ENCODE measurements at places on chromosomes 2 and 18.

- no peak for DNase-seq
Observed at GRCh38 chr2:11239666-11240462, 84.6 kb downstream of the SLC66A3 start.

GRCh38 chr2:85537600-85538506 lies 1.1 kb upstream of the MAT2A start:
- DNase-seq = peak; percentile 41

GRCh38 chr18:23529604-23530003 lies 26.3 kb downstream of the RMC1 start:
- no peak for DNase-seq

GRCh38 chr2:206693399-206694137 lies 24.6 kb downstream of the DYTN start:
- peak; percentile 4 for DNase-seq

DNA sequence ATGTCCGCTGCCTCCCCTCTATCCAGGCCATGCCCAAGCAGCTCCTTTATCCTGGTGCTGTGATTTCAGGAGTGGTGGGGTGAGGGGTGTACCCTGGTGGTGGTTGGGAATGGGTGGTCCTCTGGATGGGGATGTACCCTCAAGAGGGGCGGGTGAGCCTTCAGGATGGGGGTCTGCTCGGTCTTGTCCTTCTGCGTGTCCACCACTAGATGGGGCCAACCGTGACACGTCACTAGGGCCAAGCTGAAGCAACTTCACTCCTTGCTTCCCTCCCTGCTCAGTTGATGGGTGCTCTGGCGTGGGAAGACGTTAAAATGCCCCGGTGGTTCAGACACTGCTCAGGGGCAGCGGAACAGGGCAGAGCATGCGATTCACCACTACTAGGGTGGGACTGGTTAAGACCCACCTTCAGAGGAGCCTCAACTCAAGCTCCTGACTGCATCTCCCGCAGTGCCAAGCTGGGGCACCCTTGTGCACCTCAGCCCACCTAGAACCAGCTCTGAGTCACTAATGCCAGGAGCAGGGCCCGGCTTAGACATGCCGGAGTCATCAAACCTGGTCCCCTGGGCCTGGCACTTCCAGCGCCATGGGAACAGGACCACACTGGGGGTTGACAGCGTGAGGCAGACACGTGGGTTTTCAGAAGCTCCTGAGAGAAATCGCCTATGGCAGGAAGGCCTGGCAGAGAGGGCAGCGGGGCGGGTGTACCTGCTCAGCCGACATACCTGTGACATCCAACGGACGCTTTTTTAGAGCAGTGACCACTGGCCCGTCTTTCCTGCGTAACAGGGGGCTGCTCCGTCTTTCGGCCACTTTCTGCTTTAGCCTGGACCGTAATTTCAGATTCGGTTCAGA lies 256.7 kb downstream of the HDAC4 start:
- DNase-seq = no peak

- DNase-seq = no peak
Observed at GRCh38 chr2:168613551-168613950, 157.5 kb downstream of the CERS6 start.

DNA sequence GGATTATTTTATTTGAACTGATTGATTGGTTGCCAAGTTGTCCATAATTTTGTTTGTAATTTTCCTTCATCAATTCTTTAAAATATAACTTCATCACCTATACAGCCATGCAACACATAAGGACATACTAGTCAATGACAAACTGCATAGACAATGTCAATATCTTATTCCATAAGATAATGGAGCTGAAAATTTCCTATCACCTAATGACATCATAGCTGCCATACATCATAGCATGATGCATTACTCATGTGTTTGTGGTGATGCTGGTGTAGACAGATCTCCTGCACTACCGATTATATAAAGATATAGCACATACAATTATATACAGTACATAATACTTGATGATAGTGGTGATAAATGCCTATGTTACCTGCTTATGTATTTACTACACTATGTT lies 369.8 kb upstream of the NT5C1B start:
- DNase-seq = no peak

GRCh38 chr18:64409511-64409910 lies 260.6 kb upstream of the LINC00305 start:
- DNase-seq = no peak

DNA sequence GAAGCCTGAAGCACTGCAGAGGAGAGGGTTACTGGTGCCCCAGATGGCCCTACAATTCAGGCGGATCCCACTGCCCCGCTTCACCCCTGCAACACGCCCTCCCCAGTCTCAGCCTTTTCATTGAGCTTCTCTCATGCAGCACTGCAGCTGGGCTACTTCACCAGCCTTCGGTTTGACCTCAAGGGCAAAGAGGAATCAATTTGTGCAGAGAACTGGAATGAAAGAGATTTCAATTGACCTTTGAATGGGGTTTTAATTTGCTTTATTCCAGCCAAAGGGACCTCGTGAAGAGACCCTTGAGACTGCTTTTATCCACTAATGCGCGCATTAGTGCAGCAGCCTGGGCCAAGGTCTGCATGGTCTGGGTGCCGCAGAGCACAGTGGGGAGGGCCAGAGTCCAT lies 8.8 kb upstream of the POMC start:
- no peak for DNase-seq

DNA sequence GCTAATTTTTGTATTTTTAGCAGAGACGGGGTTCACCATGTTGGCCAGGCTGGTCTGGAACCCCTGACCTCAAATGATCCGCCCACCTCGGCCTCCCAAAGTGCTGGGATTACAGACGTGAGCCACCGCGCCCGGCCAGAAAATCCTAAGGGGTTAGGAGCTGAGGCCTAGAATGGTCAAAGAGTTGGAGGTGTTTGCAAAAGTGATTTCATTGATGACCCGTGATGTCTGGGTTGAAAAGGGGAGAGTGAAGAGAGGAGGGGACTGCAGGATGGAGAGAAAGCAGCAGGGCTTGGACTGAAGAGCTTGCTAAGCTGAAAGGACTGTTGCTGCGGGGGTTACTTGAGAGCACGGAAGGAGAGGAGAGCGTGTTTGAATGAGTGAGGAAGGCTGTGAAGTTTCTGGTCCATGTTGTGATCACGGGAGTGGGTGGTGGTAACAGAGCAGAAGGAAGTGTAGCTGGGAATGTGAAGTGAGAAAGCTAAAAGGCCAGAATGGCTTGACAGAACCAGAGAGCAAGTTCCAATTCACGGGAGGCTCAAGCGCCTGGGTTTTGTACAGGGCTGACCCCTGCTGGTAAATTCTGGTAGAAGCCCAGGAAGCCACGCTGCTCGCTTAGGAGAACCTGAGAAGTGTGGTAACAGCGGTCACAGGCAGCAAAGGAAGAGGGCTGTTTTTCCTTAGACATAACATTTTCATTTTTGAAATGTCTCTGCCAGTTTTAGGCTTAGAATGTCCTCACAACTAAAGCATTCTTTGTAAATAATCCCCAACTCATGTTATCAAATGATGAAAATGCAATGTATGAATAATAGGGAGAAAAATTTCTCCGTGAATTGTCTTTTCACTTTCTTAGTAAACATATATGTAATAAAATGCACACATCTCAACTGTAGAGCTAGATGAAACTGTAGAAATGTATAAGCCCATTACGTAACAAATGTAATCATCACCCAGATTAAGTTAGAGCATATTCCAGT lies 40.5 kb upstream of the ACTR2 start:
- DNase-seq = peak; percentile 16

- DNase-seq = no peak
Observed at GRCh38 chr2:27185331-27186026, 26.4 kb upstream of the ATRAID start.

DNA sequence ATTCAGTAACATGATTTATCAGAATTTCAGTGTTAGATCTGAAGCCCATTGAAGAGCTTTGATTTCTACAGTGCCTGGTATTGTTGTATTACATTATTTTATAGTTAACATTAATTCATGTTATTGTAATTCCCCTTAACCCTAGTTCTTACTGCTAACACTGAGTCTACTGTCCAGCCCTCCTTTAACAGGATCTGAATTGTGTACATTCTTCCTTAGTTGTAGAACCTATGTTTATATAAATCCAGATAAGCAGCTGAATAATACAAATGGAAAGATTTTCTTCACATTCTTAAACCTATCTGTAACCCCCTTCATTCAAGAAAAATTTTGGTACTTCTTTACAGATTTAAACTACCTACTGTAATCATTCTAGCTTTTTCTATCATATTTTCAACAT lies 14.7 kb downstream of the NDUFAF7 start:
- no peak for DNase-seq

DNA sequence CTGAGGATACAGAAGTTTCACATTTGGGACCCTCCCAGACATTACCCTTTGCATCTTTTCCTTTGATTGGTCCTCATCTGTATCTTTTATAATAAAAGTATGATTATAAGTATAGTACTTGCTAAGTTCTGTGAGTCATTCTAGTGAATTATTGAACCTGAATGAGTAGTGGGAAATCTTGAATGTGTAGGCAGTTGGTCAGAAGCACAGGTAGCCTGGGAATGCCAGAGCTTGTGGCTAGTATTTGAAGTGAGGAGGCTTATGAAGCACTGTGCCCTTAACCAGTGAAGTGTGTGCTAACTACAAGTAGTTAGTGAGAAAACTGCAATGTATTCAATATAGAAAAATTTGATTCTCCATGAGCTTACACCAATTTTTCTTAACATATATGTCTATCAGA lies 257.6 kb downstream of the GRB14 start:
- no peak for DNase-seq

DNA sequence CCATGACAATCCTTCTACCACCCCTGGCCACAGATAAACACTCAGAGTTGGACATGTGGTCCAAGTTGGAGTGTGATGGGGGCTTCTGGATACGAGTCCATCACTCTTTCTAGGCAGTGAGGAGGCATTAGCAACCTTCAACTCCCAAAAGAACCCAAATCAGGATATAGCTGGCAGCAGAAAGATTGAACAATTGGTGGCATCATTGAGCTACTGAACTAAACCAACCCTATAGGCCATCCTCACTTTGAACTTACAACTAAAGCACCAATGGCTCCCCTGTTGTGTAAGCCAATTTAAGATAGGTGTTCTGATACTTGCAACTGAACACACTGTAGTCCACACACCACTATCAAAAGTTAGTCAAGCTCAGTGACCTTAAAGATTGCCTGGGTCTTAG lies 24.0 kb upstream of the MARCO start:
- no peak for DNase-seq

GRCh38 chr2:144030791-144031190 lies 489.1 kb downstream of the ZEB2 start:
- DNase-seq = no peak

DNA sequence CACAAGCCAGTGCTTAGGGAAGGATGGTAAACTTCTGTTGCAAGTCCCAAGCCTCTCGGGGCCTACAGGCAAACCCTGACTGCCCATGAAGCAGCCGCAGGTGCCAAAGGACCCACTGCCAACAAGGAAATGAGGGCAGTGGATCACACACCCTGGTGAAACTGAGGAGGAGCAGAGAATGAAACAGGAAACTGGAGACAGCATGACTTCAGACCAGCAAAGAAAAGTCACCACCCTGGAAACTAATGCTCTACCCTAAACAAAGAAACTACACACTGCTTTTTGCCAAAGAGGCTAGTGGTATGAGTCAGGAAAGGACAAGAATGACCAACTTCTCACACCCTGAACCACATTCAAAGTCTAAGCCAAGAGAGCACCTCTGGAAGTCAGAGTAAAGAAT lies 97.2 kb downstream of the MYO5B start:
- DNase-seq = no peak

GRCh38 chr18:4854671-4855070 lies 342.4 kb downstream of the AKAIN1 start:
- DNase-seq = no peak

DNA sequence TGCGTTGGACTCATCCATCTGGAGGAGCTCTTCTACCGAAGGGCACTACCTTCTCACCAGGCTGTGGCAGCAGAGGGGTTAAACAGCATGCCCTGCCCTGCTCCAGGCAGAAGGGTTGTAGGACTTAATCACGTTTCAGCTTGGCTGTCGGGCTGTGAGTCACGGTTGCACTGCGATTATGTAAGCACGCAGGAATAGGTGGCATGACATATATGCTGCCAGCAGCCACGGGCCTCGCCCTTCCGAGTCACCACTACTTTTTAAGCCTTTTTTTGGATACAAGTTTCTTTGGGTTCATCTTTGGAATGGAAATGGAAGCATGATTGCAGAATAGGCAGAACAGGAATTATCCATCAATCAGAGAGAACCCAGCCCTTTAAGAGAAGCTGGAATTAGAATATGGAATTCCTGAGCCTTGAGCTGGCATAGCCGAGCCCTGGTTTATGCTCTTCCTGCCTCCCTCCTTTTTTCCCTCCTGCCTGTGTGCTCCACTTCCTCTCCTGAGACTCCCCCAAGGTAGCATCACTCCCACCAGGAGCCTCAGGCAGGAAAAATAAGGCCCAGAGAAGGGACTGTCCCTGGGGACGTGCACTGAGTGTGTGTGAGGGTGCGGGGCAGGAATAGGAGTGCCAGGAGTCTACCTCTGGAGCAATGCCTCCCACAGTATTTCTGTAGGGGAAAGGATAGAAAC lies 86.8 kb downstream of the SEMA4F start:
- DNase-seq = no peak

GRCh38 chr2:222939208-222939856 lies 78.5 kb downstream of the ACSL3 start:
- DNase-seq = peak; percentile 20

DNA sequence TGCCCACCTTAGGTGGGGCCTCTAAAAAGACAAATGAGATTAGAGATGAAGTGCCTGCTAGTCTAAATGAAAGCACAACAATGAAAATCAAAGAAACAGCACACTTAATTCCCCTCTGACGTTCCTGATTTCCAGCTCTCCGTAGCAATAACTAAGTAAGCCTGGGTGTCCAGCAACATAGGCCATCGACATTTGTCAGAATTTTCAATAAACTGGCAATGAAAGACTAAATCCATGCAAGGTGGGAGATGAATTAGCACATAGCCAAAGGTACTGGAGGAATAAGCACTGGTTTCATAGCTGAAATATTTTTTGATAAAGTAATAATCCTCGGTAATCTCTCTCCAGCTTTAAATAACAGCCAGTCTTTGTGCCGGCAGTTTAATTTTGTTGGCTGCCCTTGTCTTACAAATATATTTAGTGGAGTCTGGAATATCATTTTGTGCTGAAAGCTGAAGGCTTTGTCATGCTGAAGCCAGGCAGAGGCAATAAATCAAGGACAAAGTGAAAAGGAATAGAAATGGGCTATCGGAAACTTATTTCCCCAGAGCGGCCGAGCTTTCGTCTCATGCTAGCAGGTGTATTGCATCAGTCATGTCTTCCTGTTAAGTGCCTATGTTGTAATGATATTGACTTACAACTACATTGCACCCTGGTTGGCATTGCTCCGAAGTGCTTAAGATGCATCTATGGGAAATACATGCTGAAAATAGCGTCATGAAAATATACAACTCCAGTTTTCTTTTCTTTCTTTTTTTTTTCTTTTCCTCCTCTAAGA lies 790.1 kb downstream of the CNTNAP5 start:
- no peak for DNase-seq

DNA sequence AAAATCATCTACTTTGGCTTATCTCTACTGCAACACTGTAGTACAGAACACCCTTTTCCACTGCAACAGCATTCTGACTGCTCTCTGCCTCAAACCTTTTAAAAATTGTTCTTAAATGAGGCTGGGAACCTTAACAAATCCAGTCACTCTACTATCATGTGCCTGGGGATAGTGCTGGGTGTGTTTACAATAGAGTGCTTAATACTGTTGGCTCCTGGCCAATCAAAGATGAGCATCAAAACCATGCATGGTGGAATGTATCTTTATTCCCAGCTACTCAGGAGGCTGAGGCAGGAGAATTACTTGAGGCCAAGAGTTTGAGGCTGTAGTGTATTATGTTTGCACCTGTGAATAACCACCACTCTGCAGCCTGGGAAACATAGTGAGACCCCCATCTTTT lies 7.4 kb downstream of the ANKAR start:
- DNase-seq = no peak

GRCh38 chr2:172354347-172354746 lies 73.0 kb upstream of the ITGA6 start:
- DNase-seq = no peak
